ENCODE measurements at places on chromosomes 16 and 17.

- no peak for DNase-seq
Observed at GRCh38 chr16:23833960-23834685, 1.7 kb upstream of the PRKCB start.

- no peak for DNase-seq
Observed at GRCh38 chr17:49370971-49371834, 9.2 kb upstream of the ZNF652 start.

DNA sequence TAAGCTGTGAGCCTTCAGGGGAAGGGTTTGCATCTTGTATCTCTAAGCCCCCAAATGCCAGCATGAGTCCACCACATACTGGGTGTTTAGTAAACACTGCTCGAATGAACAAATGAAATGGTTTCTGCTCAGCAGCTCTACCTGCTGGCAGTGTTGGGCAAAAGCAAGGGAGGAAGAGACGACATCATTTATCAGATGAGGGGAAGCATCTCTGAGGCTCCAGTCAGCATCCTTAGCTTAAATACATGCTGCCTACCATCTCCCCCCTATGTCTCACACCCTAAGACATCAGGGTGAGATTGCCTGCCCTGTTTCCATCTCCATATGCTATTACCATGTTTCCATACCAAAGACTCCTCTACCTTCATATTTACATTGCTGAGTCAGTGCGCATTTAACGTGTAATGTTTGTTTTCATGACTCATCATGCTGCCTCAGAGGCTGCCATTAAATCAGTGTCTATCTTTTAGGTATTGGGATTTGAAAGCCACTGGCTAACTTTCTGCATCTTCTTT is 379.8 kb downstream of the UTP18 start:
- no peak for DNase-seq

- DNase-seq, result no peak
Observed at GRCh38 chr16:58518083-58518979, 3.0 kb downstream of the SETD6 start.
